T follicular helper cell (primary cell): ENCODE measurements at places on chromosomes 1 and 21.

DNA sequence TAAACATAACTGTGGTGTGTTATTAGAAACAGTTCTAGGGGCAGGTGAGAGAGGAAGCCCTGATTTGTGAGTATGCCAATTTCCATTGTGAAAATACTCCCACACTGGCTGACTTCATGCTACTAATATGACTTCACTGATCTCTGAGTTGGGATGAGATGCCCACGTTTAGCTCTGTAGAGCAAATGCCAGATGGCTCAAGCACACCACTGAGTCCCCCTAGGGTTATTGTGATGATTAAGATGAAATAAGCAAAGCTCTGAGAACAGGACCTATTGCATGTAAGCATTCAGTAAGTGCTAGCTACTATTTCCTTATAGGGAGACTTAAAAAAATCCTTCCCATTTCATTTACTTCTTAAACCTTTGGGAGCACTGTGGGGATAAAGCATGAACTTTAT, 117.6 kb downstream of the CENPF start:
- no peak for DNase-seq

GRCh38 chr1:38728585-38728908, 131.0 kb downstream of the RRAGC start:
- DNase-seq = no peak

GRCh38 chr1:72013161-72013560, 269.2 kb downstream of the NEGR1 start:
- no peak for DNase-seq

GRCh38 chr21:25459365-25459764, 147.9 kb downstream of the MRPL39 start:
- DNase-seq = no peak

DNA sequence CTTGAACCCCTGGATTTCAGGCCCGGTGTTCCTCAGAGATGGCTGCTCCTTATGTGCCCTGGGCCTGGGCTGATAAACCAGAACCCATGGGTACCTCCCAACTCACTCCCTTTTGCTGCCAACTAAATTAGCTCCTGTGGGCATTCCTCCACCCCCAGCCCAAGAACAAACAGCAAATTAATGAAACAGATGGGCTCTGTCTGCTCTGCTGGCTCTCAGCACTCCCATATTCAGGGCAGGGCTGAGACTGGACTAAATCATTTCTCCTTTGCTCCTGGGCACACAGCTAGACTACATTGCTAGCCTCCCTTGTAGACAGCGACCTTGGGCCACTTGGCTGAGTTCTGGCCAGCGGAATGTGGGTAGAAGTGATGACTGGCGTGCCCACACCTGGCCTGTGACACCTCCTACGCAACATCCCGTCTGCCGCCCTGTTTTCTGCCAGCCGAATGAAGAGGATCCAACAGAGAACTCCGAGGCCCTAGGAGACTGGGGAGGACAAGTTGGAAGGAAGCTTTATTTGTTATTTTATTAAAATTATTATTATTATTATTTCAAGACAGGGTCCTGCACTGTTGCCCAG, 101.9 kb upstream of the DISP3 start:
- no peak for DNase-seq

DNA sequence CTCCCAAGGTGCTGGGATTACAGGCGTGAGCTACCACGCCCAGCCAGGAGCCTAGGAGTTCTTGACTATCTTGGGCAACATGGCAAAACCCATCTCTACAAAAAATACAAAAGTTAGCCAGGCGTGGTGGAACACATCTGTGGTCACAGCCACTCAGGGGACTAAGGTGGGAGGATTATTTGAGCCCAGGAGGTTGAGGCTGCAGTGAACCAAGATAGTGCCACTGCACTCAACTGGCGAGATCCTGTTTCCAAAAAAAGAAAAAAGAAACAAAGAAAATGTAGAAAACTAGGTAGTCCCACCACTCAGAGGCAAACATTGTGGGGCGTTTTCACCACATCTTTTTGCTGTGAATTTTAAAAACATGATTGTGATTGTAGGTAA, 141.3 kb downstream of the ZZZ3 start:
- DNase-seq = no peak

DNA sequence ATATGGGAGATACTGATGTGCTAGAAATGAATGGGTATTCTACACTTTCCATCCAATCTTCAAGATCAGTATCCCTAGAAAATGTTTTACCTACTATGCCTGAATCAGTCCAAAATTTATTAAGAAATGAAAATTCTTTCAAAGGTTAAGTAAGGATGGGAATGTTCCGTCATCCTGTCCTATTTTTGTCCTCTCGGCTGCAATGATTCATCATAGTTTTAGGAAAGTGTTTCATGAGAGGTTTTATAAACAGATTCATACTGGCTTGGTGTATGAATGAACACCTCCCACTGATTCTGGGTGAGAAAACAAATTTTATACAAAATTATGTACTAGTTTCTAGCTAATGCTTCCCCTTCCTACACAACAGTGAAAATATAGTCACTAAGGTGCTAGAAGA, 504.6 kb upstream of the NR5A2 start:
- DNase-seq = no peak

GRCh38 chr1:228804640-228805413, 69.5 kb downstream of the RHOU start:
- no peak for DNase-seq

DNA sequence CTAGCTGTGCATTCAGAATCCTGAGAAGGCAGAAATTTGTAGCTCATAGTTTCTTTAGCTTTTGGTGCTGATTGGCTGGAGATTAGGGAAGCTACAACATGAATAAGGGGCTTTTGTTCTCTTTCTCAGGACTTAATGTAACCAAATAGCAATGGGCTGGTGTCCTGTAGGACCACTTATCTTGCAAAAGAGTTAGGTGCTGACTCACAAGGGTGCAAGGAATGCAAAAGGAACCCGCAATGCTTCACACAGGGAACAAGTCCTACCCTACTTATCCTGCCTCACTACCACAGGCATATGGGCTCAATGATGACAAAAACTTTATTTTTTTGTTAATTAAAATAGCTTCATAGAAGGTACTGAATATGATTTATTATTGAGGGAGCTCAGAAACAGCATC, 541.5 kb downstream of the AMY1C start:
- DNase-seq = no peak

GRCh38 chr1:68229650-68230483, 2.5 kb downstream of the WLS start:
- DNase-seq = no peak

DNA sequence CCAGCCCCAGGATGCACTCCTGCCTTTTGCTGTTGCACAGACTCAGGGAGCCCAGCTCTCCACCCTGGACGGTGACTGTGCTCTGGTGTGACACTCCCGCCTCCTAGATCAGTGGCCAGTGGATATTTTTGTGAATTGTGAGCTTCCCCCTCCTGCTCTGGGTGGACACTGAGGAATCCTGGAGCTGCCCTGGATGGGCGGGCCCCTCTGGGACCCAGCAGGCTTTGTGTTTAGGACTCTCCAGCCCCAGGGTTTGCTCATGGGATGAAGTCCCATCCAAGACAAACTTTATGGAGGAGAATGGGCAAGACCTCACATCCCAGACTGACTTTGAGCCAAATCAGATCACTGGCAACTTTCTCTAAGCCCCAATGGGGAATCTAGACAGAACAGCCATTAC, 16.1 kb downstream of the SLC6A9 start:
- DNase-seq = no peak

DNA sequence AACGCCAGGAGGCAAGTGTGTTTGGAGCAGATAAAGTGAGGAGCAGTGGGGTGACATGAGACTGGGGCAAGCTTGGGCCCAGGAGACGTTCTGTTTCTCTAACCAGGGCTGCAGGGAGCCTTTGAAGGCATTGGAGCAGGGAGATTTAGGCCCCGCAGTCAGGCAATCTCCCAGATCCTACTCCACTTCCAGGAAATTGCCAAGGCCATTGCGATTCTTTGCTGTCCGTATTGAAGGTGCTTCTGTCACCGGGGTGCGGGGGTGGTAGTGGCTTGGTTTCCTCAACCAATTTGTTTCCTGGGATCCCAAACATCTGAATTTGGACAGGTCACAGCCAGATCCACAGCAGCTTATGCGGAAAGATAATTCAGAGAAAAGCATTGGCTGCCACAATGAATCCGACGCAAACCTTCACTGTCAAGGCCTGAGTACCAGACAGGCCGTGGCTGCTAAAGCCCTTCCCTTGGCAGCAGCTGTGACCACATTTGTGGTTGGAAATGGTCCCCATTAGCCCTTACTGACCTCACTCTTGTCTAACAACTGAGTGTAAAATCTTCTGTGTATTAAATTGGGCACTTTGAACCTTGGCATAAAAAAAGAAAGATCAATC, 385.6 kb downstream of the PTPRU start:
- DNase-seq = no peak

GRCh38 chr1:4778056-4778455, 123.6 kb downstream of the AJAP1 start:
- DNase-seq = no peak

- no peak for DNase-seq
Observed at GRCh38 chr1:90106311-90106710, 111.4 kb downstream of the ZNF326 start.

DNA sequence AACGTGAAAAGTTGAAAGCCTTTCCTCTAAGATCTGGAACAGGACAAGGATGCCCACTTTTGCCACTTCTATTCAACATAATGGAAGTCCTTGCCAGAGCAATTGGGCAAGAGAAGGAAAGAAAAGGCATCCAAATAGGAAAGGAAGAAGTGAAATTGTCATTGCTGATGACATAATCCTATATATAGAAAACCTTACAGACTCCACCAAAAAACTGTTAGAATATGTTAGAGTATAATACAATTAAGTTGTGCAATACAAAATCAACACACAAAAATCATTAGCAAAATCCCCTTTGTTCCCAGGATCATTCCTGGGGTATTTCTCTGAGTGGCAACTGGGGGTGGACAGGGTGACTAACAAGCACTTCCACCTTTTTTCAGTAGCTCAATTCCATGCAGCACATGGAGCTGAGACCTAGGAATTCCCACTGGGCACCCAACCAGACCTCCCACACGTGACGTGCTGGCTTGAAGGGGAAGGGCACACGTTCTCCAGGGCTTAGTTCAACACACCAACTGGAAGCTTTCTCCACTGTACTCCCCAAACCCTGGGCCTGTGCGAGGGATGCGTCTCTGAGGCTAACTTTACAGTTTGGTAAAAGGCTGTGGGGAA, 9.6 kb downstream of the STUM start:
- no peak for DNase-seq

GRCh38 chr1:151568626-151569088, 28.5 kb downstream of the TUFT1 start:
- DNase-seq = peak; percentile 4

- DNase-seq = no peak
Observed at GRCh38 chr1:230220478-230220877, 153.4 kb downstream of the GALNT2 start.

DNA sequence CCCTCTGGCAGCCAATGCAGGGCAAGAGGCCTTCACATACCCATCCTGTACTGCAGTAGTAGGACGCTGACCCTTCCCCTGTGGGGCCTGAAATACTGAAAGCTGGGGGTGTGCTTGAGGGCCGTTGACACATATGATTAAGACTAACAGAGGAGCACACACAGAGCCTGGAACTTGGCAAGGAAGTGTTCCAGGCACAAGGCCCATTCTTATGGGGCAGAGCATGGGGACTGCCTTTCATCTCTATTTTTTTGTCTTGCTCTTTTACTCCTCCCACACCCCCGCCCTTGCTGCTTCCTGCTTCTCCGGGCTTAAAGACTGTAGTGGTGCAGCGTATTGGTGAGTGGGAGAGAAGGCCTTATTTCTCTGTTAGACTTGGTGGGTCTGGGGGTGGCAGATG, 137.4 kb downstream of the BACH1 start:
- peak; percentile 14 for DNase-seq

DNA sequence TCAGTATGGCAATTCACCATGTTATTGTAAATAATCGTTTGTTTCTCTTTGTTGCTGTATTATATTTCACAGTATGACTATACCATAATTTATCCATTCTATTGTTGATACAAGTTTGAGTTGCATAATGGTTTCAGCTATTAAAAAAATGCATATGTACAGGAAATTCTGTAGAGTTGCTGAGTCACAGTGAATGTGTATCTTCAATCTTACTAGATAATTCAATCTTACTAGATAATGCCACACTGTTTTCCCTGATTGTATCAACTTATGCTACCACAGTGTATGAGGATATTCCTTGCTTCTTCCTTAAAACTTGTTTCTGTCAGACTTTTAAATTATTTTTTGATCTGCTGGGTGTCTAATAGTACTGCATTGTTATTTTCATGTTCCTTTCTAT, 3.5 kb upstream of the COA6 start:
- DNase-seq = no peak

GRCh38 chr1:64896551-64896950, 69.8 kb downstream of the JAK1 start:
- no peak for DNase-seq

DNA sequence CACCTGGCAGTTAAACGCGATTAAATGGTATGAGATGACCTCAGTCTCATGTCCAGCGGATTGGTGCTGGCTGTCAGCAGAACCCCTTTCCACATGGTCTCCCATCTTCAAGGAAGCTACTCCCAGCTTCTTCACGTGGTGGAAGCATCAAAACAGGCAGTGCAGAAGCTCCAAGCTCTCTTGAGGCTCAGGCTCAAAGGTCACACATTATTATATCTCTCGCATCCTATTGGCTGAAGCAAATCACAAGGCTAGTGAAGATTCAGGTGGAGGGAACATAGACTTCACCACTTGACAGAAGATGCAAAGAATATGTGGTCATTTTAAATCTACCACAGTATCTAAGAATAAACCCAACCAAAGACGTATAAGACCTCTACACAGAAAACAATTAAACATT, 181.9 kb downstream of the VPS13D start:
- DNase-seq = no peak

DNA sequence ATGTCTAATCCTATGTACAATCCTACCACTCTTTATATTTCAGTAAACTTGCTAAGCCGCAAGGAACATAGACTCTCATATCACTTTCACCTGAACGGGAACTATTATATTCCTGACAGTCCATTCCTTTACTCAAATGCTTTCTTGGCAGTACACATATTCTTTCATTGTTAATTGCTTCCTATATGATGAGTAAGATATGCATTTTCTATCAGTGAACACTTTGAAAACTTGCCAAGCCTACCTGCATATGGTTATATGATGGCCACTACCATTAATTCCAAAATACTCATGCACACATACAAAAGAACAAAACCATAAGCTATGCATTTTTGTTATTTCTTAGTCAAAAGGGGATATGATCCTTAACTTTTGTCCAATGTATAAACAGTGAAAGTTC, 341.5 kb downstream of the VAV3 start:
- no peak for DNase-seq

DNA sequence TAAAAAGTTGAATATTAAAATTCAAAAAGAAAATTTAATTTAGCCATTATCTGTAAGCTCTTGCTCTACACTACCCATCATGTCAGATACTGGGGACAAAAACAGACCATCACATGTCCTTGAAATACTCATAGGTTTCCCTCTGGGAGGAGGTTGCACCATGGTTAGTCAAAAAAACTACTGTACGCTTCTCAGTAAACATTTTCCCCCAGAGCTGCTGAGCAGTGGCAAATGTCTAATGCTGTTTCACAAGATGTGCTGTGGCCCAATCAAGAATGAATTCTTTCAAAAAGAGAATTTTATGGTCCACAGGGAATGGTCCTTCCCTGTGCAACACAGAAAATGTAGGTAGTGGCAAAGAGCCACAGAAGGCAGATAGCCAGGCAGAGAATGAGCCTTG, 6.1 kb downstream of the SLC25A24 start:
- no peak for DNase-seq

- DNase-seq = peak; percentile 45
Observed at GRCh38 chr21:34986561-34987500, 62.3 kb downstream of the RUNX1 start.

- DNase-seq = peak; percentile 44
Observed at GRCh38 chr1:39609618-39610331, 29.7 kb downstream of the HEYL start.

GRCh38 chr1:82979593-82980236, 1019.2 kb downstream of the TTLL7 start:
- no peak for DNase-seq
